ENCODE measurements at places on chromosomes 7 and 10. TPM values are rescaled to one million over a fixed set of nuclear protein-coding genes. Genes with fewer than 3 reads are reported as not detected.

DNA sequence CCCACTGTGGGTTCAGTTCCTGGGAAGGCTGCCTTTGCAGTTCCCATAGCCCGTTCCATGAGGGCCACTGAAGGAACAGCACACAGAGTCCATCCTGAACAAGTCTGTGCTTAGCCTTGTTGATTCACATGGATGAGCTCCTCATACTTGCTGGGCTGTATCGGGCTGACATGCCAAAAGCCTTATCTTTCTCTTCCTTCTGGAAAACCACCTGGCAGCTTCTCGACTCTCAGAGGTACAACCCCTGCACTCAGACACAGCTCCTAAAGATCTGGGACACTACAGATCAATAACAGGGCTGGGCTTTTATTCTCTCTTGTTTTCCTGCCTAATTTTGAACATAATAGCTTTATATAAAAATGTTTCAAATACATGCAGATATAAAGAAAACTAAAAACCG lies 667.2 kb downstream of the SDK1 start:
- DNase-seq = no peak

- no peak for DNase-seq
Measured at GRCh38 chr7:136062625-136063325, 85.6 kb upstream of the MTPN start.

- DNase-seq = no peak
Measured at GRCh38 chr7:33880787-33881186, 24.6 kb upstream of the BMPER start.

- no peak for DNase-seq
Measured at GRCh38 chr7:25348104-25348503, 119.8 kb upstream of the NPVF start.

DNA sequence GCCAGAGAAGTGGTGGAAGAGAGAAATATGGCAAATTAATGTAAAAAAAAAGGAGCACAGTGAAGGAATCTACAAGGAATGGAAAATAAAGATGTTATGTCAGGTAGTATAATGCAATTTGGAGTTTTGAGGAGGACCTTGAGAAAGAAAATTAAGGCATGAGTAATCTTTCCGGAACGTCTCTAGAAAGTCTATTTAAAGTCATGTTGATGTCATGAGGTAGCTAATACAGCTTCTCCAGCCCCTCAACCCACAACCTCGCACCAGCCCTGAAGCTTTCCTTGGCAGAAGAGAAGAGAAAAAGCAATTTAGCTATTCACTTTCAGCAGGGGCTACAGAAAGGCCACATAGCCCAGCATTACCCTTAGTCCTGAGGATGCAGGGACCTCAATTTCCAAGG lies 22.5 kb downstream of the TRDMT1 start:
- no peak for DNase-seq

Gene FUOM
- 10.8 TPM for total RNA-seq

Data from MG63 (cell line).